Activated T-helper 17 cell treated with anti-CD3 and anti-CD28 coated beads, Interleukin-2, amount 50 U/mL, for 72 hours (primary cell): ENCODE measurements at places on chromosomes 1 and 21.

- ATAC-seq = no peak
Observed at GRCh38 chr1:178928976-178929375, 58.1 kb upstream of the ANGPTL1 start.

- ATAC-seq = peak; percentile 96
Observed at GRCh38 chr1:8495928-8496401, 178.1 kb downstream of the SLC45A1 start.

DNA sequence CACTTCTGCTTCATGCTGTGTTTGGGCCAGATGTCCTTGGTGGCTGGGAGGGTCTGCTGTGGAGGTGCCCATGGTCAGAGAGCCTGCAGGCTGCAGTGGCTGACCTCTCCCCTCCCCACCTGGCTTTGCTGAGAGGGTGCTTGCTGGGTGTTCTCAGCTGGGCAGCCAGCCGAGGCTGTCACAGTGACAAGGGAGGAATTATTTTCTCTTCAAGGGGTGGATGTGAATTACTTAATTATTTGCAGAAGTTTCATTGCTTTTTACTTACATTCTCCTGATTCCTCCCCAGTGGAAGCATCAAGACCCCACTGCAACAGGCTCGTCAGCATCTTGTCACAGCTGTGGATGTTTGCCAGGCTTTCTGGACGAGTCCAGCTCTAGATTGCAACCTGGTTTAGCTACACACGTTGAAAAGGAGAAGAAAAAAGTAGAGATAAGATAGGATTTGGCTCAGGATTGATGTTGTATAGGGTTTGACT is 70.3 kb downstream of the GALNT2 start:
- ATAC-seq = no peak

DNA sequence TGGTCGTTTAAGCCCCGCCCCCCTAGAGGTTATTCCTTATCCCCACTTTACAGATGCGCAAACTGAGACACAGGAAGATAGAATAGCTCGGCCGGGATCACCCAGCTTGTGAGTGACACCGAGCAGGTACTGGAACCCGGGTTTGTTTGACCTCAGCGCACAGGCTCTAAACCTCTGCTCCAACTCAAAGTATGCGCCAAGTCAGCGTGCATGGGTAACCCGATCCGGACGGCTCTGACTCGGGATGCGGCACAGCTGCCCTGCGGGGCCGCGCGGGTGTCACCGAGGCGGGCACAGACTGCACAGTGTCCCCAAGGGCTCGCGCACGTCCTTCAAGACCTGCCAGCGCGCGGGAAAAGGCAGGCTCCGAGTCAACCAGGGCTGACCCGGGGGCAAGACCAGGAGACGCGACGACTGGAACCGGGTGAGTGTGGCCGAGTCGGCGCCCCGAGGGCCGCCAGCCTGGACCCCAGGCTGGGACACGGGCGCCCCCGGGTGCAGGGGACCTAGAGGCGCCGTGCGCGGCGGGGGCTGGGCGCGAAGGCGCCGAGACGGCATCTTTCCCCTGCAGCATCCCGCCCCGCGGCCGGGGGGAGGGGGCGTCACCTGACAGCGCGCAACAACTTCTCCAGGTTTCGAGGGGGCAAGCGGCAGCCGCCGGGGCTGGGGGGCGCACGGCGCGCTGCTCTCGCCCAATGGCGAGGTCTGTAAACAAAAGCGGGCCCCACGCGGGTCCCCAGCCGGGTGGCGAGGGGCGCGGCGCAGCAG is 101.9 kb upstream of the SOD1 start:
- no peak for ATAC-seq

DNA sequence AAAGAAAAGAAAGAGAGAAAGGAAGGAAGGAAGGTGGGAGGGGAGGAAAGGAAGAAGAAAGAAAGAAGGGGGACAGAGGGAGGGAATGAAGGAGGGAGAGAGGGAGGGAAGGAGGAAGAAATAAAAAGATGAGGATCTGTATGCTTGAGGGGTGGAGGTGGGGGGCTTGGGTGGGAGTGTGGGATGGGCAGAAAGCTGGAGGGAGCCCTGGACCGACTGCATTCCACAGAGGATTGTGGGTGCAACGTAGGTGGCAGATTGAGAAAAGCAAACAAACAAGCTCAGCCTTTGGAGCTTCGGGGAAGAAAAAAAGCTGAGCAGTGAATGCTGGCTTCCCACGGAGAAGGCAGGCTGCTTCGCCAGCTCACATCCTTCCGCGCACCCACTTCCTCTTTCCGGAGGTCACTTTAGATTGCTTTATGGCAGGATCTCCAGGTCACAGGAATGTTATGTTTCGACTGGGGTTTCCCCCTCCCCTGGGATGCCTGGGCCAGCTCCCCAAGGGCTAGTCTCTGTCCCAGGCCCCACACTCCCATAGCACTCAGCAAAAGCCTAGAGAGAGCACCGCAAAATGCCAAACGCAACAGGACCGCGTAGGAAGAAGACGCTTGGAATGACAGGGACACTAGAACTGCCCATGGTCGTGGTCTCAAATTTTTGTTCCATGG is 20.7 kb upstream of the LGALS8 start:
- peak; percentile 63 for ATAC-seq

- ATAC-seq = no peak
Observed at GRCh38 chr21:34567604-34568155, 47.2 kb downstream of the RCAN1 start.

DNA sequence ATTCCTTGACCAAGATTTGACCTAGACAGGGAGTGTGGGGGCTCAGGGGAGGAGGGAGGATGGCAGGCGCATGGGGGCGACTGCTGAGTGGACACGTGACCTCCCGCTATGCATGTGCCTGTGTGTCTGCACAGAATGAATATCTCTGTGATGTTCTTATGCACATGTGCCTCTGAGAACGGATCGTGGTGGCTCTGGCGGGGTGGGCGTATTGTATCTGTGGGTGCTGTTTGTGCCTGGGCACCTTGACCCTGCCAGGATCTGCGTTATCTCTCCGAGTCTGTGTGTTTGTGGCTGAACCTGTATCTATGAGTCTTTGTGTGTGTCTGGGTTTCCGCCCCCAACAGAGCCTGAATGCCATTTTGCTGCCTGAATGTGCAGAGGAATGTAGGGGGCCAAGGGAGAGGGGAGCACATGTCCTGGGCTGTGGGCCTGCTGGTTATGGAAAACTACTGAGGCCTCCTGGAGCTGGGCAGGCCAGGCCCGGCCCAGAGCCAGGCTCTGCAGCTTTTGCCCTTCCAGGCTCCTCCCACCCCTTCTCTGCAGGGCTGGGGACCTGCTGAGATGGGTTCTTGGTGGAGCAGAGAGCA is 102.5 kb downstream of the EBNA1BP2 start:
- no peak for ATAC-seq

DNA sequence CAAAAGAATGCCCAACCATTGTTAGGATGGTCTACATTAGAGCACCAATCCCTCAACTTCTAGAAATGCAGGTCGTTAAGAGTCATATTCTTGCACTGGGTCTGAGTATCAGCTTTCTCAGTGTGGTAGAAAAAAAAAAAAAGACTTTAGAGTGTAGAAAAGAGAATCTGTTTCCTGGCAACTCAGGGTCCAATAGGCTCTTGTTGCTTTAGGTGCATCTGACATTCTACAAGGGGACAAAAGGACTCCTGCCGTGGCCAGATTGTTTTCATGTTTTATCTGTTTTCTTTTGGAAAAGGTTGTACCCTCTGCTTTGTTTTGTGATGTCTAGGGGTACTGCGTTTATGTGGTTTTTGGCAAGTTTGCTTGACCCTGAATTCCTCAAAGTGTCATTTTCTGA is 105.4 kb upstream of the KCNK2 start:
- no peak for ATAC-seq

DNA sequence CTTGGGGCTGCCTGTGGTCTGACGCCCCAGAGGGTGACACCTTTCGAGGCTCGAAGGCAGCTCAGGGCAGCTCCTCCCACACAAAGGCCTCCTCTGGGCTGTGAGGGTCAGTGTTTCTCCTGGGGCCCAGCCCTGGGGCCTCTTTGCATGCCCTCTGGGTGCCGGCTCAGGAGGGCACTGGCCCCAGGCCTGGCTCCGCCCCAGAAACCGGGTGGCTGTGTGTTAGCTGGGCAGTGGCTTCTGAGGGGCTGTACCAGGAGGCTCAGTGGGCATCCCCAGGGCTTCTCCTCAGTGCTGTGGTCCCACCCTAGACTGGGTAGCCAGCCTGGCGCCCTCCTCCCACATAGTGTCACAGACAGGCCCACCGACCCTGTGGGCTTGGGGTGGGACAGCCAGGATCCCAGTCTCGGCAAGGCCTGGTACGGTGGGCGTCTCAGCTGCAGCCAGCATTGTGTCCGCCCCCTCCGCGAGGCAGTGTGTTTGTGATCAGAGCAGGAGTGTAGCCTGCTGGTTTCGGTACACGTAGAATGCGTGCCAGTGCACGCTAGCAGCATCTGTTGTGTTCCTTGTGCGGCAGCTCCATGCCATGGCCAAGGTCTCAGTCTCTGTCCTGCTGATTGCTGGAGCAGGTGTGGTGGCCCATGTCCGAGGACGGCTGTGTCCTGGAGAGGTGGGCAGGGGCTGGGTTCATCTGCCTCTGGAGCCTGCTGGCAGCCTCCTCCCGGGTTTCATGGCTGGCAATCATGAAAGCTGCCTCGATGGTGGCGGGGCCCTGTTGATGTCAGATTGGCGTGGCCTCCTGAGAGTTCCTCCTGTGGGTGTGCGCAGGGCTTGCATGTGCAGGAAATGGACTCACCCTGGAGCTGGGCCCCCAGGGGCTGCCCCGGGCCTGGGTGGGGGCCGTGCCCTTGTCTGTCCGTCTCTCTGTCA is 28.0 kb downstream of the RRP1 start:
- ATAC-seq = no peak

DNA sequence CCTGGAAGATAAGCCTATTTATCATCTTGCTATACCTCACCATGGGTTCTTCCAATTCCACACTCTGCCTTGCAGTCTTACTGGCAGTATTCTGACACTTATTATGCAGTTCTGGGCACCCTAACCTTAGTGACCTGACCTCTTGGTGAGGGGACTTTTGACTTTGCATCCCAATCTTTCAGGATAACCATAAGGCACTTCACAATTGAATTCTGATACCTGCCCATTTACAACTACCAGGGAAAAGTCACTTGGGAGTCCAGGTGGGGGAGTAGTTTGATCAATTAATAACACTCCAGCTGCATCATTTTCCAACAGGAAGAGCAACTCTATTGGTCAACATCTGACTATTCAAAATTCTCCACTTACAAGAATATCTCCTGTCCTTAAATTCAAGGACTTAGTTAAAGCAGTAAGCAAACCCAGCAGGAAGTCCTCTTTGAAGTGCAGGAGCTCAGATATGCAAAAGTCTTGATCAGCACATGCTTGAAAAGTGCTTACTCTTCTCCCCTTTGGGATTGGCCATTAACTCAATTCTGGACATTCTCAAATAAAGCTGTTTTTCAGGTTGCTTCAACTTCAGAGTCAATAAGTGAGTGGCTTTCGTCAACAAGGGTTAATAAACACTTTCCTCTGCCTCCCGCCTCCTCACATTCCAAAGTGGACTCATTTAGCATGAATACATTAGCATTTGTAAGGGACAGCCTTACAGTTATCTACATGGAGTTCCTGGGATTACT is 177.4 kb upstream of the NRIP1 start:
- ATAC-seq = no peak

GRCh38 chr1:183472488-183473216 is at the start of gene SMG7:
TSS of gene SMG7 (plus strand) at chr1:183472499. CDS start at chr1:183472621, 122 bp downstream.
- peak; percentile 1 for ATAC-seq

DNA sequence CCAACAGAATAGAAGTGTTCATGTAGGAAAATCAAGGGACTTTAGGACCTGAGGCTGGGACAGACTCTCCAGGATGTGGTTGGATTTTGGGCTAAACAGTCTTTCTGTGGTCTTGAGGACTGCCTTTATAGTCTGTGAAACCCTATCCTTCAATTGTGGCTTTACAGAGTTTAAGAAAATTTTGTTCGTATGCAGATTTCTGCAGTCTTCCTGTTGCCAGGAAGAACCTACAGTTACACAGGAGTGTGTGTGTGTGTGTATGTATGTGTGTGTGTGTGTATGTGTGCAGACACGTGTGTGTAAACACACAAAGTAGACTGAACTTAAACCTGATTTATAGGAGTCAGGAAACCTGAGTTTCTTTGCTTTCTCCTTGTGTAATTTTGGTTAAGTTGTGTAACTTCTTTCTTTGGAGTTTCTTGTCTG is 22.8 kb downstream of the NEK7 start:
- peak; percentile 15 for ATAC-seq

GRCh38 chr1:8205771-8206170 is 112.1 kb upstream of the SLC45A1 start:
- no peak for ATAC-seq

GRCh38 chr1:7401814-7402547 is 369.1 kb upstream of the VAMP3 start:
- no peak for ATAC-seq

DNA sequence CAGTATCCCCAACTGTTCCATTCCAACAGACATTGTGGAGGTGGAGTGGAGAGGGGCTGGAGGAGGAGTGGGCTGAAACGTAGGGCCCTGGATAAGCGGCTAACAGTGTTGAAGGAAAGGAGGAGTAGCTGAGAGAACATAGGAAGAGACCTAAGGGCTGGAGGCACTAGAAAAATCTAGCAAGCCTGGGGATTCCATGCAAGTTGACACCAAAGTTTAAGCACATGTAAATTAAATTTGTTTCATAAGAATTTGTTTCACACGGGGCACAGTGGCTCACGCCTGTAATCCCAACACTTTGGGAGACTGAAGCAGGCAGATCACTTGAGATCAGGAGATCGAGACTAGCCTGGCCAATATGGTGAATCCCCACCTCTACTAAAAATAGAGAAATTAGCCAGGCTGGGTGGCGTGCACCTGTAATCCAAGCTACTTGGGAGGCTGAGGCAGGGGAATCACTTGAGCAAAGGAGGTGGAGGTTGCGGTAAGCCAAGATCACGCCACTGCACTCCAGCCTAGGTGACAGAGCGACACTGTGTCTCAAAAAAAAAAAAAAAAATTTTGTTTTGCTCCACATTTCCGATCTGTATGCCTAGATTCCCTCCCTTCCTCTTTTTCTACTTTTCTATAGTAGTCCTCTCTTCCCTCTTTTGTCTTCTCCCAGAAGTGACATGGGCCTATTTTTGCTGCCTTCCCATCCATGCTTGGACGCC is 530 bp upstream of the CD244 start:
- ATAC-seq = peak; percentile 3

DNA sequence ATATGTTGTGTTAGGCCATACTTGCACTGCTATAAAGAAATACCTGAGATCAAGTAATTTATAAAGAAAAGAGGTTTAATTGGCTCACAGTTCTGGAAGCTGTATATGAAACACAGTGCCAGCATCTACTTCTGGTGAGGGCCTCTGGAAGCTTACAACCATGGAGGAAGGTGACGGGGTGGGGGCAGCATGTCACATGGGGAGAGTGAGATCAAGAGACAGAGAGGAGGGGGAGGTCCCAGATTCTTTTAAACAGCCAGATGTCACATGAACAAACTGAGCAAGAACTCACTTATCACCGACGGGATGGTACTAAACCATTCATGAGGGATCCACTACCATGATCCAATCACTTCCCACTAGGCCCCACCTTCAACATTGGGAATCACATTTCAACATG is 42.6 kb downstream of the TESK2 start:
- no peak for ATAC-seq
